IPS DF 19.7 (cell line): ENCODE measurements at places on chromosomes 1 and 21.

- no peak for DNase-seq
Observed at GRCh38 chr1:42214447-42214871, 49.9 kb upstream of the GUCA2A start.

DNA sequence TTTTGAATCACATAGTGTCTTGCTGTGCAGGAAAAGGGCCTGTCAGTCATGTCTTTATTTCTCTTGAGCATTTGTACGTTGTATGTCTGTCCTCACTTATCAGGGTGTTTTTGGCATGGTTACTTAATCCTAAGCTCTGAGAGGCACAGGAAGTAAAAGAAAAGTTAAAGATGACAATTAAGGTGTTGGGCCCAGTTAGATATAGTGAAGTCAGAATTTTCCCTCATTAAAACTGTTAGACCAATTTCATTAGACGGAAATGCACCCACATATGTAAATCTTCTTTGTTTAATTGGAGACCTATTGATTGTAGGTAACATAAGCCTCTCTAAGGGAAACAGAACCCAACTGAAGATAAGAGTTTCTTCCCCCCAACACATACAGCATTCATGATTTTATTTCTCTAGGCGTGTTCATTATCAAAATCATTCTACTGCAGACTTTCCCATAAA is 21.9 kb downstream of the NFIA start:
- no peak for DNase-seq

GRCh38 chr1:65471861-65472332 is 51.4 kb downstream of the LEPR start:
- no peak for DNase-seq

- DNase-seq = no peak
Observed at GRCh38 chr1:99516141-99516540, 129.8 kb upstream of the PALMD start.

- DNase-seq = no peak
Observed at GRCh38 chr1:95323123-95323522, 89.1 kb downstream of the RWDD3 start.

- no peak for DNase-seq
Observed at GRCh38 chr1:152247316-152247715, 23.3 kb upstream of the HRNR start.

DNA sequence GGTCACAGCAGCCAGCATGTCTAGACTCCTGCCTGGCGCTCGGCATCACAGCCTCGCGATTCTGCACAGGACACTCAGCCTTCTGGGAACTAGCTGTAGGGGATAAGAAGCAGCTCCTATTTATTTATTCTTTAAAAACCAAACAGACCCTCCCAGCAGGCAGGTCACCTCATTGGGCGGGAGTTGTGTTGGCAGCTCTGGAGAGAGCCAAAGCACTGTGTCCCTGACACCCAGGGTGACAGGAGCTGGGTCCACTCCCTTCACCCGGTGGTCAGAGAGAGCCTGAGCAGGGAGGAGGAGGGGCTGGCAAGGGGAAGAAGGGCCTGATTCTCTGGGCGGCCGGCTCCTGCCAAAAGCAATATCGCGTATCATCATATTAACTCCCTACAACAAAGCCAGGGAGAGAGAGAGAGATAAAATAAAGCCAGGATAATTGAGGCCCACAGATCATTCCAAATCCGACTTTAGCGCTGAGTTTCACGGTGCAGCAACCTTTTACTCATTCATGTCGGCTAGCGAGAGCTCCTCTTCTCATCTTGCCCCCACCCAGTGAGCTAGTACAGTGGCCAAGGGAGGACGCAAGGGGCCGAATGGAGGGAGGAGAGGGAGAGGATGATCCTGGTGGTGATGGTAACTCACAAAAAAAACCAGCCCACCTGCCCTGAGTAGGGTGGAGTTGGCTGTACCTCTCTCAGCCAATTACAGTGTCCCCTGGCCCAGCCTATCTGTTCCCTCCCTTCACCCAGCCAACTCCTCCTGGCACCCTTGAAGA is 79.8 kb upstream of the IFFO2 start:
- no peak for DNase-seq

DNA sequence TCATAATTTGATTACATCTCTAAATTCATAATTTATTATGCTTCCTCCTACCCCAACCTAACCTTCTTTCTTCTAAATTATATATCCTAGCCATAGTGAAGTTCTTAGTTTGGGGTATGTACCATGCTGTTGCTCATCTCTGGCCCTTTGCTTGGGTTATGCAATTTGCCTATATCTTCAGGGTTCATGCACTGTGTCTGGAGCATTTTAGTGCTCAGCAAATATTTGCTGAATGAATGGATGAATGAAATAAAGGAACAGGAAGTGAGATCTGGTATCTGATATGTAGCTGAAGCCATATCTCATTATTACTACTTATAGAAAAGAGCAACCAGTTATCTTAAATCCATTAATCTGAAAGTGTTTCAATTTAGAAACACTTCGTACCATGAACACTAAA is 137.6 kb downstream of the GPATCH2 start:
- no peak for DNase-seq

- no peak for DNase-seq
Observed at GRCh38 chr1:34918386-34918976, 11.0 kb downstream of the DLGAP3 start.

GRCh38 chr1:171794085-171794484 is 12.6 kb downstream of the METTL13 start:
- no peak for DNase-seq
